ENCODE measurements at places on chromosomes 7 and 10.

DNA sequence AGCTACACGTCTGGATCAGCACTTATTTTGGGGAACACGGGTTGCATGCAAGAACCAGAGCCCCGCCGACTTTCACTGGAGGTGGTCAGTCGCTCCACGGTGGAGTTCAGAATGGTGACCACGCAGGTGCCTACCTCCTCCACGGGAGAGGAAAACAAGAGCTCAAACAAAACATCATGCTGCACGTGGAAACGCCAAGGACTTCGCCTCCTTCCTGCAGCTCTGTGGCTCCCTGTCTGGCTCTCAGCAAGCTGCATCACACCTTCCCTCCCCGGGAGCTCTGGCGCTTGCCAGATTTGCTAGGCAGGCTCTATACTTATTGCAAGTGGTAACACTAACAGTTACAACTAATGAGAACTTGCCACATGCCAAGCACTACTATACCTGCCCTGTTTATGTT lies 26.0 kb downstream of the GSDME start:
- no peak for DNase-seq

- no peak for DNase-seq
These were observed 37.1 kb downstream of the COL13A1 start for GRCh38 chr10:69838853-69839252.

DNA sequence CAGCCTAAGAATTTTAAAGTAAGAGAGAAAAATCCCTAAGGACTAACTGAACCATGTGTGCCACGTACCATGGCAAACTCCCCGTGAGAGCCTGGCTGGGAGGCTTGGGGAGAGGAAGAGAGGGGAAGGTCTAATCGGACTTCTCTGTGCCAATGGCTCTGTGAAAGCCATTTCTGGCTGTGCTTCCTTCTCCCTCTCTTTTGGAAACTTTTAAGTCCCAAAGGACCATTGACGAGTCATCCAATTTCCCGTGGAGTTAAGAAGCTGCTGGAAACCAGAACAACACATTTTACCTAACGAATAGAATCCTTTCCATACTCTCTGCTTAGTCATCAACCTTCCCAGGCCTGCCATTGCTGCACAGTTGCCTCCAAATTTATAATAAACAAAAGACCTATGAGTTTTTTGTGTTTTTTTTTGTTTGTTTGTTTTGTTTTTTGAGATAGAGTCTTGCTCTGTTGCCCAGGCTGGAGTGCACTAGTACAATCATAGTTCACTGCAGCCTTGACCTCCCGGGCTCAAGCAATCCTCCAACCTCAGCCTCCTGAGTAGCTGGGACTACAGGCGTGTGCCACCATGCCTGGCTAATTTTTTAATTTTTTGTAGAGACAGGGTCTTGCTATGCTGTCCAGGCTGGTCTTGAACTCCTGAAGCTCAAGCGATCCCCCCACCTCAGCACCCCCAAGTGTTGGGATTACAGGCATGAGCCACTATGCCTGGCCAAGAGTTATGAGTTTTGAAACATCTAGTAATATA lies 13.2 kb downstream of the LAMB1 start:
- DNase-seq, result no peak

DNA sequence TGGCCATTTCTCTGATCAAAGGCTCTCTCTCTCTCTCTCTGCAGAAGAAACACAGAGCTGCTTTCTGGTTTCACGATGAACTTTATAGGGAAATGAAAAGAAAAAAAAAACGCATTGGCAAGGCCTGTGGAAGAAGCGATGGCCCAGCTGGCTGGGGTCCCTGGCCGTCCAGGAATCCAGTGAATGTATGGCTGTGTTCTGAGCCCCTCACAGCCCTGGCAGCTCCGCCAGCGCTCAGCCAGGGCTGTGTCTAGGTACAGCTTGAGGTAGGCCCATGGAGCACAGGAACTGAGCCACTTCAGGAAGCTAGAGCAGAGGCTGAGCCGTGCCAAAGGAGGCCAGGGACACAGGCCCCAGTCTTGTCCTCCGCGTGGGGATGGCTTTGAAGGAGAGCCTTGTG lies 13.1 kb upstream of the UCMA start:
- no peak for DNase-seq

- no peak for DNase-seq
These were observed 74.2 kb downstream of the RAB18 start for GRCh38 chr10:27578316-27578715.

DNA sequence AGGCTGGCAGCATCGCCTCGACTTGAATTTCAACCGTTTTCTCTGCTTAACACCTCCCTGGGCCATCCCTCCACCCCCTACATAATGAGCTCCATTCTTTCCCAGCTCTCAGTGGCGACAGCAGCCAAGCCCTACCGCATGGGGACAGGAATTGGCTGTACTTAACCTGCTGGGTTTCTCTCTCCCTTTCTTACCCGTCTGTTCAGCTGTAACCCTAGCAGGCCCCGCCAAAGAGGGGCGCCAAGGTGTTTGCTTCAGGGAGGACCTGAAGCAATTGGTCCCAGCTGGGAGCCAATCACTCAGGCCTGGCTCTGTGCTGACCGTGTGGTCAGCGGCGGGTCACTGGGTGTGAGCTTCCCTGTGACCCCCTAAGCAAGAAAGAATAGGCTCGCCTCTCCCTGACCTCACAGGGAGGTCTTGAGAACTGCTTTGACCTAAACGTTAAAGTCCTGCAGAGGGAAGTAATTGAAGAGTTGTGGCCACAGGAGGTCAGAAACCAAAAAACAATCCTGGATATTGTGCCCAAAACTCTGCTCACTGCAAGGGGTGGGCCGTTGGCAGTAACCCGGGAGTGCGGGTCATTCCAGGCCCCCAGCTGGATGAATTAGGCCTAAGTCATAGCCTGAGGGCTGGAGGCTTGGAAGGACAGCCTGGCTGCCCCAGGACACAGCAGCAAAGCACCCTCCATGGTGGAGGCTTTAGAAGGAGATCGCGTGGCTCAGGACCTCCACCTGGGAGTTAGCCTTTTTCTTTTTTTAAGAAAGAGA lies 114.6 kb downstream of the ITIH5 start:
- peak; percentile 24 for DNase-seq

DNA sequence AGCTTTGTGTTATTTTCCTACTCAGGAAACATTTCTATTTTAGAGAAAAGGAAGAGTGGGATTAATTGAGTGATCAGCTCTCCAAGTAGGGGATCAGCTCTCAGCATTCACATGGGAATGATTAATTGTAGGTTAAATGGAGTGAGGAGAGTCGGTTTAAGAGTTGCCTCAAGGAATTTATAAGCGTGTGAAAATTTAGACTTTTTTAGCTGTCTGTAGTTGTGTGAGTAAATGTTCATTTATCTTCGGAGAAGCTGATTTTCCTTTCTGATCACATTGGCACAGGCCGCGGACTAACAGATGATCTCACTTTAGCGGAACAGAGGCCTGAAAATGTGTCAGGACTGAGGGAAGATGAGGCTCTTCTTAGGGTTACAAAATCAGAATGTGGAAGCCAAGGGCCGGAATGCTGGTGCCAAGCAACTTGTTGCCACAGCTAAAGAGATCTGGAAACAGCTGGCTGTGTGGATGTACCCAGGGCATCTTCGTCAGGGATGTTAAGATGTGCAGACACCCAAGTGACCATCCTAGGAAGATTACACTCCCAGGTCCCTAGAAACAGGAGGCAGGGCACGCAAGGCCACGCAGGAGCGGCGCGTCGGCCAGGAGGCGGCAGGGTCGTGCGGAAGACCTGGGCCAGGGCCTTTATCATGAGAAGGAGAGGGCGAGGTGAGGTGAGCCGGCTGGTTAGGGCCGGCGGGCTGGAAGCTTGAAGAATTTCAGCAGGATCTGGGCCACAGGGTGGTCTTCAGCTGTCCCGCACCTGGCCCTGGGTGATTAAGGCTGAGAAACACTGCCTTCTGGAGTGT lies 35.1 kb upstream of the TTYH3 start:
- no peak for DNase-seq

GRCh38 chr10:8088504-8088903 lies 34.0 kb downstream of the GATA3 start:
- no peak for DNase-seq

DNA sequence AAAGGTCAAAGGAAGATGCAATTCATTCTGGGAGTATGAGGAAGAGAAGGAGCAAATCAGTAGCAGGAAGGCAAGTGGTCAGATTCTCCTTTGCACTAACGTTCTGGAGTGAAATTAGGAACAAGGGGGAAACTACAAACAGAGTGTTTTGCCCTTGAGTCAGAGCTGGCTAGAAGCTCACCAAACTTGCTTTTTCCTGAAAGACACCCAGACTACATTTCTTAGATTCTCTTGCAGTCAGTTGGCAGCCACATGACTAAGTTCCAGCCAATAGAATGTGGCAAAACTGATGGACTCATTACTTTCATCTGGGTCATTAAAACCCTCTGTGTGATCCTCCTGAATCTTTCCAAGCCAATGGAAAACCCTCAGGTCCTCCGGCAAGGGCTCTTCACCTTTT lies 18.6 kb upstream of the DLX5 start:
- no peak for DNase-seq

- DNase-seq, result no peak
These were observed 151.8 kb upstream of the STK17A start for GRCh38 chr7:43431020-43431595.

DNA sequence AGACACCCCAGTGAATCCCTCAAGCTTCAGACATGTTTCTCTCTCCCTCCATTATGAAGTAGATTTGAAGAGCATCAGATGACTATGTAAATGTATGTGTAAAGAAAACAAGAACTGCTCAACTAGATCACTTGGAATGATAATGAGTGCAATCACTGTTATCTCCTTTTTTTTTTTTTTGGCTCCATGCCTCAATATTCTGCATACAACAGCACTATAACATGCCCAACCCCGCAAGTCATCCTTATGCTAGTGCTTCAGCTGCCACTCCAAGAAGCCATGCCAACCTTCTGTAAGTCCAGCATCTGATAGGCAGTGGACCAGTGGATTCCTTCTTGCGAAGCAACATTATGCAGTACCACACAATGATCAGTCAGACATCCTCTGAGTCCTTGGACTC lies 133.7 kb downstream of the TFPI2 start:
- no peak for DNase-seq

GRCh38 chr7:136470179-136470578 lies 398.3 kb upstream of the CHRM2 start:
- no peak for DNase-seq

GRCh38 chr10:6669269-6669859 lies 89.3 kb upstream of the PRKCQ start:
- DNase-seq, result no peak

GRCh38 chr10:132383751-132384196 lies 13.2 kb upstream of the PWWP2B start:
- no peak for DNase-seq

GRCh38 chr10:54722075-54722474 lies 79.0 kb downstream of the PCDH15 start:
- DNase-seq, result no peak

GRCh38 chr7:91020636-91021385 lies 243.4 kb upstream of the FZD1 start:
- DNase-seq, result no peak

DNA sequence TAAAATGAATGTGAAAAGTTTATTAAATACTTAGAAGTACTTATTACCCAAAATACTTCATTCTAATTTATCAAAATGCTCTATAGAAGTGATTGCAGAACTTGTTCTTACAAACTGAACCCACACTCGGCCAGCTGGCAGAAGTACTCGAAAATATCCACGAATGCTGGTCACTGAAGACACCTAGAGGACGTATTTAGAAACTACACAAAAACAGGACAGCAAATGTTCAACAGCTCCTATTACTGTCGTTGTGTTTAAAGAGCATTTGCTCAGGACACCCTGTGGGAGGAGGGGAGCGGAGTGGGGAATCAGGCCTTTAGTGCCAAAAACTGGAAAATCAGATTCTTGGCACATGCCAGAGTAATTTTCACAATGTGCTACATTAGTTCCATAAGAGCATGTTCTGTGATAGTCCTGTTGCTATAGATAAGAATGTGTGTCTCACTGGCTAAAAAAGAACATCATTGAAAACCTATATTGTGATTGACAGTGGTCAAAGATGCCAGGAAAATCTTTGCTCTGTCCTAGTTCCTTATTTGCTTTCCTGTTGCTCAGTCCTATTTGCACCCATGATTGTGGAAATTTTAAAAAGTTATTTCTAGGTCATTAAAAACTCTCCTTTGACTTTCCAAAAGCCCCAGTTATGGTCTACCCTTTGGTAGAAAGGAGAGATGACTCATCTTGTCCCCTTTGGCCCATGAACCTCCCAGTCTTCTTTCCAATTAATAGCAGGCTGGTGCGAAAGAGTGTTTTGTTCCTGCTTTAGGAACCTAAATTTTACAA lies 49.0 kb upstream of the NRBF2 start:
- DNase-seq, result peak; percentile 65

DNA sequence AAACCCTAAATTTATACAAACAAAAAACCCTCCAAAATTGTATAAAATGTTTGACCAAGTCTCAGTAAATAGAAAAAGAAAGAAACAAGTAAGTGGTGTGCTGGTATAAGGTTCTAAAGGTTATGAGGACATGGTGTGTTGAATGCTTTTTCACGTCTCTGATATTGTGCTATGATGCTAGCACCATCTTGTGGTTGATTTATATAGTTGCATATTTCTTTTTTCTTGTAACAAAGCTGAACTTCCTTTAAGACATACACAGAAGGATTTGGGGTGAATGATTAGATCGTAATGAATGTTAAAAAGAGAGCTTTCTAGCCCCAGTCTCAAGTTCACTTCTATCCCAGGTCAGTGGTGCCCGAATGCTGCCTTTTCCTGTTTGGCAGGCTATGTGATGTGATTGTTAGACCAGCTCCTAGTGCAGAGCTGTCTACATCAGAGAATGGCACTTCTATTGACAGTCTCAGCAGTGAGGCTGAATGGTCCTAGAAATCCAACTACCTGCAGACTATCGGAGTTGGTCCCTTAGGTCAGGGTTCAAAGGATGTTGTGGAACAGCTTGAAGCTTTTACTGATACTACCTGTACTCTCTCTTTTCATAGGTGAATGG lies 25.0 kb downstream of the VTI1A start:
- no peak for DNase-seq

GRCh38 chr7:155851892-155852291 lies 39.6 kb upstream of the SHH start:
- no peak for DNase-seq

- DNase-seq, result no peak
These were observed 36.4 kb downstream of the ADAP1 start for GRCh38 chr7:918118-918425.

DNA sequence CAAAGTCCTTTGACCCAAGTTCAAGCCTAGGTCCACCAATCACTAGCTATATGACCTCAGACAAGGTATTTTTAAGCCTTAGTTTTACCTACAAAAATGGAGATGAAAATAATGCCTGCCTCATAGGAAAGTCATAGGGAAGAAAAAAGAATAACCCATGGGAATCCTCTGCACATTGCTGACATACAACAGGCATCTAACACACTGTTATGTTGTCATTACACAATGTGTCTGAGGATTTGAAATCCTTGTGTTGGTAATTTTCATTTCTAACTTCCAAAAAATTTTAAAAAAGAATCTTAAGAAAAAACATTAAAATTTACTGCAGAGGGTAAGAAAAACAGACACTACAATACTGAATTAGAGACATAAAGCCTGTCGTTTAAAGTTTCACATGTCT lies 5.7 kb downstream of the ANK3 start:
- no peak for DNase-seq

- DNase-seq, result no peak
These were observed 100.5 kb downstream of the CYP26A1 start for GRCh38 chr10:93173967-93174845.
